Kidney (tissue), 22 donors: ENCODE measurements at places on chromosomes 3 and 15.

- no peak for DNase-seq
These were observed 31.9 kb upstream of the ATP13A3 start for GRCh38 chr3:194518652-194519051.

- DNase-seq: no peak
These were observed 42.1 kb downstream of the GASK1A start for GRCh38 chr3:43021186-43021585.

- no peak for DNase-seq
These were observed 92.7 kb upstream of the BLM start for GRCh38 chr15:90624278-90624981.

DNA sequence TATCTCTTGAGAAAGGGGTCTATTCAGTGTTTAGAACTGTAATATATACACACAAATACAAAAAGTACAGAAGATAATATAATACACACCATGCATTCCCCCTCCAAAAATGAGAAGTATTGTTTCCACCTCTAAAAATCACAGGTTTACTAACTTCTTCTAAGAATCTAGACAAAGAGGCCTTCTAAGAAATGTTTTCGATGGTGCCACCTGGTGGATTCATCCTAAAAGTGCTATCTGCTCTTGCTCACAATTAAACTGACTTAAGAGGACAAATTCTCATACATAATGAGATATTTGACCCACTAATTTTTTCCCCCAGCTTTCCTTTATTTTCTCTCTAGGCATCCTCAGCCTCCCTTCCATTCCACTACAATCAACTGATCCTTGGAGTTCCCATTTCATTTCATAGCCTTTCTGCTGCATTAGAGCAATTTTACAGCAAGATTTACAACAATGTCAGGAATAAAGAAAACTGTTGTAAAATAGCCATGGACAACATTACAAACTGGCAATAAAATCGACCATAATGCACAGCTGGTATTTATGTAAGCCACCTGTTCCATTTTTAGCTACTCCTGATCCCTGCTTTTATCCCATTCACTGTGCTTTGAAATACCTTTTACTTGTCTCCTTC is 124.6 kb downstream of the ARRDC4 start:
- DNase-seq: no peak

- DNase-seq: no peak
These were observed 81.1 kb downstream of the FILIP1L start for GRCh38 chr3:100033184-100033583.

DNA sequence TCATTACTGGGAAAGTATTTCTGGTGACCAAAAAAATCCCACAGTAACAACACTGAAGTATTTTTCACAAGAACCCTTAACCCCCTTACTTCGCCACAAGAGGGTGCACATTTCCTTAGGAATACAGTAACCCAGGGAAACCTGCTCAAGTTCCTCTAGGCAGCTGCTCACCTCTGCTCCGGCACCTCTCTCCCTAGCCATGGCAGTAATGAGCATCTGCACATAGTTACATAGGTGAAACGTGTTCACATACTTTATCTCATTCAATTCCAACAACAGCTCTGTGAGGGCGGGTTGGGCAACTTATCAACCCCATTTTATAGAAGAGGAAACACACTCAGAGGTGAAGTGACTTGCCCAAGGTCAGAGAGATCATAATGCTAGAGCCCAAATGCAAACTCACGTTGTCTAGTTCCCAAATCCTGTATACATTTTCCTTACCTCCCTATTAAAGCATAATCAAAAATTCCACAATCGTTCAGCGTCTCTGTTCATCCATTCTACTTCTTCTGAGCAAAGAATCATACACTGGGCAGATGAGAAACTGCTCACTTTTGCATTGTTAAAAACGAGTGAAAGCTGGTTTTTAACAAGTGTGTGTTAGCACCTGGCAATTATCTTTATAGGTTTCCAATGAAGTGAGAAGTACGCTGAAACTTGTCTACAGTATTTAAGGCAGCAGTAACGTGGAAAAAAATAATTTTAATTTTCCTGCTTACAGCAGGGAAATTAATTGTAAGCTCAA is 90.7 kb downstream of the IGF2BP2 start:
- DNase-seq: peak; percentile 63

- no peak for DNase-seq
These were observed 27.7 kb downstream of the MAGI1 start for GRCh38 chr3:66010739-66011655.

DNA sequence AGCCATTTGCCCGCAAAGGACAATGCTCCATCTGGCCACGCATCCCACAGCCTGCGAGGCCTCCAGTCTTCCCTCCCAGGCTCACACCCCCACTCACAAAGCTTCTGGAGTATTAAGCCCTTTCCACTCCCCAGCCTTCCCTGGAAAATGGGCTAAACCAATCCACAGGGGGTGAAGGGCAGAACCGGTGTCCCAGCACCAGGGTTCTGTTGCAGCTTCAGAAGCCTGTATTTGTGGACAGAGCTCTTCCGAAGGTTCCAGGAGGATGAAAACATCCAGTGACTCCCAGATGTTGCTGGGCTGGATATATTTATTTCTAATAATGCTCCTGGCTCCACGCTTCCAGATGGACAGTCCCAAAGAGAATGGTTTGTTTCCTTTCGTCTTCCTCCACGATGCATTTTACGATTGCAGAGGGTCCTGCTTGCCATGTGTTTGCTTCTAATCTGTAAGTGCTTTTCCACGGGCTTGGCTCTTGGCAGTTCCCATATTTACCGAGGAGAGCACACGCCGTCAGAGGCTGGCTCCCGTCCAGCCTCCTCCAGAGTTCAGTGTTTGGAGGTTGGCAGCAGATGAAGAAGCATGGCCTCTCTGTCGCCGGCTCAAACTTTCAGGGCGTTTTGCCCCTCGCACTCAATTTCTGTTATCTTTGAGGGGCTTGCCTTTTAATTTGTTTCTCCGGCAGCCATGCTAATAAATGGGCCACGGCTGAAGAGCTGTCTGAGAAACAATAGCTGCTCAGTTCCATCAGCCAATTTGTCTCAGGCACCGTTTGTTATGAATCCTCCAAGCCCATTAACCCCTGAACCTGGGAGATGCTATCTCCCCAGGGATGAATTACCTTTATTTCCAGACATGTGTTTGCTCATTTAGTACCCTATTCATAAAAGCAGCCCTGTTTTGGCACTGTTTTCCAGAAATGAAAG is 367.9 kb upstream of the PROK2 start:
- DNase-seq: peak; percentile 72
